ENCODE measurements at places on chromosomes 3 and 15.
A peak's percentile ranks its signal among the peaks of the same experiment; 100 is the strongest.

GRCh38 chr3:58633157-58633865, 33.3 kb downstream of the FAM3D start:
- DNase-seq = peak; percentile 35

- peak; percentile 47 for DNase-seq
Observed at GRCh38 chr3:117553461-117553860, 843.9 kb downstream of the TUSC7 start.

- no peak for DNase-seq
Observed at GRCh38 chr15:59160880-59161593, 45.6 kb upstream of the LDHAL6B start.

DNA sequence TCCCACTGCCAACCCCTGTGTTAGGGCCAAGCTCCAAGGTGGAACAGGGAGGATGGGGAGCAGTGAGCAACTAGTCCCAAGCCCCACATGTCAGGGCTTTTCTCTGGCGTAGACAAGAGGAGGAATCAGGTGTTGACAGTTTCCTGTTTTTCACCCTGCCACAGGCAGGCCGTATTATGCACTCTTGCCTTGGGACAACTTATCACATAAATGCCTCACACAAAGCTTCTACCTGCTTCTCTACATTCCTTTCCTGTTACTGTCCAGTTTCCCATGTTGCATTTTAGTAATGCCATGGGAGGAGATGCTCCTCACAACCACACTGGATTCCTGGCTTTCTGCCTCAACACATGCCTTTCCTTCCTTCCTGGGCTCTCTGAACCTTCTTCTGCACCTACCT, 381.2 kb upstream of the ATP11B start:
- DNase-seq = no peak

DNA sequence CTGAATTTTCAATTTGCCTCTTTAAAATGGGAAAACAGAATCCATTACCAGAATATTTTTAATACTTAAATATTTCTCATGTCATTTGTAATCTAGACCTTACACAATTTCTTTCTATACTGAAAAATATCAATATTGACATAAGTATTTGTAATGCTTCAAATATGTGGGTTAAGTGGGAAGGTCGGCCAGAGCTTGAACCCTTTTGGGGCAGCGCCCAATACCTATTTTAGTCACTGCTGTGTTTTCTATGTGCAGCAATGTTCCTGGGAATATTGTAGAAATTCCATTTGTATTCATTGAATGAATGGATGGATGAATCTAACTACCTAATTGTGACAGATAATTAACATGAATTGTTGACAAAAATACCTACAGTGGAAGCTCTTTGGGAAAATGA, 459.7 kb upstream of the ZNF717 start:
- DNase-seq = peak; percentile 75

Data from fibroblast of skin of back (primary cell).